Activated CD4-positive, alpha-beta T cell treated with anti-CD3 and anti-CD28 coated beads, Interleukin-2, amount 10 ng/mL, durations not matched to agents 24 days and 14 days (primary cell): ENCODE measurements at places on chromosomes 1 and 21. TPM values are rescaled to one million over a fixed set of nuclear protein-coding genes. Genes with fewer than 3 reads are reported as not detected.

DMBX1 gene
- total RNA-seq: 0.07 TPM in 1 of 2 replicates, not detected in the other

OR6N1 gene
- not detected in 2 replicates for total RNA-seq

FASLG gene
- total RNA-seq: 54.4 and 55.9 TPM in 2 replicates

SORT1 gene
- 1.2 and 1.4 TPM in 2 replicates for total RNA-seq

HTR6 gene
- total RNA-seq: not detected in 2 replicates

NEK2 gene
- 18.0 and 18.2 TPM in 2 replicates for total RNA-seq

CELA2B gene
- total RNA-seq: not detected in 2 replicates

MAP3K7CL gene
- 4.0 and 4.3 TPM in 2 replicates for total RNA-seq

GADD45A gene
- 33.4 and 36.7 TPM in 2 replicates for total RNA-seq

FLG2 gene
- not detected in 2 replicates for total RNA-seq

C1orf35 gene
- 27.5 and 33.0 TPM in 2 replicates for total RNA-seq

DCAF8 gene
- 117 and 121 TPM in 2 replicates for total RNA-seq

SPRR2F gene
- not detected in 2 replicates for total RNA-seq

GRCh38 chr1:77100875-77101274 is 118.4 kb downstream of the PIGK start:
- DNase-seq: no peak

DNA sequence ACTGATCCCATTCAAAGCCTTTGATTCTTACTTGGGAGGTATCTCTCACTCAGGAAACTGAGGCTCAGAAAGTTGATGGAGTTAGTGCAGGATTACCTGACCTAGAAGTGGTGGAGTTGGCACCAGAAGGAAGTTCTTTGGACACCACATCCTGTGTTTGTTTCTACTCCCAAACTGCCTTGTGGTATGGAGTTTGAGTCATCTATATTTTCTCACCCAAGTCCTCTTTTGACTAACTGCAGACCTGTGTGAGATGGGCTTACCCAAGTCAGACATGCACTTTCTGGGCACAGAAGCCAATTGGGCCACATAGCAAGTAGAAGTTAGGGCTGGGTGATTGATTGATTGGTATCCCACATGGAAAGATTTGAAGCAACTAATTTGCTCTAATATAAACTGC is 36.1 kb downstream of the FGGY start:
- peak; percentile 76 for DNase-seq

DNA sequence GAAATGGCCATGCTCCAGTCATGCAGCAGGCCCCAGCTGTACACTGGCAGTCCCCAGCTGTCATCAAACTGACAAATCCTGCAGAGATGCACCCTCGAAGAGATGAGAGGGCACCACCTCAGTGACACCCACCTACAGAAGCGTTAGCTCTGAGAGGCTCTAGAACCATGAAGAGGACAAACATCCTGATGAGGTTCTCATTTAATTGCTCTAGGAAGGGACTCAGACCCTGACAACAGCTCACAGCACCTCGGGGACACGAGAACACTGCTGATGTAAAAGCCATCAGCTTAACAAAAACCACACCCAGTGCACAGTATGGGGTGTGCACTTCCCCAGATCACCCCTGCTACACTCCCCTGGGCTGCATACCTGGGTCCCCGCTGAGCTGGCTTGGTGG is 3.4 kb downstream of the ZNF496 start:
- no peak for DNase-seq

DNA sequence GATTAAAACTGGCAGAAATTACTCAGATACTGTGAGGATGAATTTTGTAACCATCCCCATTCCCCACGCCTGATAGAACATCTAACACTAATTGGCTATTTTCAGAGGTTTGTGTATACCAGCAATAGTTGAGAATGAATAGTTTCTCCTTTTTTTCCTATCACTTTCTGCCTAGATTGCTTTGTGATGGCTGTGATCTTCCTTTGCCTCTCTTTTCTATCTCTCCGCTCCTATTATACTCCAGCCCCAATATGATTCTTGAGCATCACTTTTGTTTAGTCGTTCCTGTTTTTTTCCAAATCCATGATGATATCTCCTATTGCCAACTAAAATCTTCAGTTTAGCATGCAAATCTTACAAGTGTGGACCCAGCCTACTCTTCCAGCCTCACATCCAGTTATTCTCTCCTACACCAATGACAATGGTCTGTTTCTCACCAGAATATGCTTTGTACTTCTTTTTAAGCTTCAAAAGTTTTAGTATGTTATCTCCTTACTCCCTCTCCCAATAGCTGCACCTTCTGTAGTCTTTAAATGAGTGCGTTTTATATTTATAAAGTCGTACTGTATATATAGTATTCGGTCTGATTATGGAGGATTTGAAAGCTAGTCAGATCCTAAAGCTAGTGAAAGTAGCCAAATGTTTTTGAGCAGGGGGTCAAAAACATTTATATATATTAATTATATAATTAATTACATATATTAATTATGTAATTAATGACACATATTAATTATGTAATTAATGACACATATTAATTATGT is 25.2 kb downstream of the MAGI3 start:
- no peak for DNase-seq

GRCh38 chr1:34750610-34751009 is 4.2 kb upstream of the GJB5 start:
- no peak for DNase-seq

- DNase-seq: peak; percentile 83
Measured at GRCh38 chr1:9654834-9655723, 3.5 kb downstream of the PIK3CD start.

DNA sequence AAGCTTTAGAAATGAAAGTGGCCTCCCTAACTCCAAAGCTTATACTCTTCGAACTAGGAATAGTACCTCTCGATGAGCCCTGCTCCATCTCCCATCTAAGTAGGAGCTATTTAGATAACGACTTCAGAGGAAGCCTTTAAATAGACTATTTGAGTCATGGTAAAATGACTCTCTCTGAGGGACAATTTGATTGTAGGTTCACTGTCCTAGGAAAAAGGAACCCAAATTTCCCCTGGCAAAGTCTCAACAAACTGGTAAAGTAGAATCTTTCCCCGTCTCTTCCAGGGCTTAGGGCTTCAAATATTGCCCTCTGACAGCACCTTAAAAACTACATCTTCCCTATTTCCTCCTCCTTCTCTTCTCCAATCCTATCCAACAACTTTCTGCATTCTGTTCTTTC is 2.0 kb upstream of the FCER1A start:
- no peak for DNase-seq

GRCh38 chr1:211037095-211037494 is 96.9 kb downstream of the KCNH1 start:
- DNase-seq: no peak

GRCh38 chr1:163291461-163291860 is 30.3 kb upstream of the NUF2 start:
- no peak for DNase-seq

DNA sequence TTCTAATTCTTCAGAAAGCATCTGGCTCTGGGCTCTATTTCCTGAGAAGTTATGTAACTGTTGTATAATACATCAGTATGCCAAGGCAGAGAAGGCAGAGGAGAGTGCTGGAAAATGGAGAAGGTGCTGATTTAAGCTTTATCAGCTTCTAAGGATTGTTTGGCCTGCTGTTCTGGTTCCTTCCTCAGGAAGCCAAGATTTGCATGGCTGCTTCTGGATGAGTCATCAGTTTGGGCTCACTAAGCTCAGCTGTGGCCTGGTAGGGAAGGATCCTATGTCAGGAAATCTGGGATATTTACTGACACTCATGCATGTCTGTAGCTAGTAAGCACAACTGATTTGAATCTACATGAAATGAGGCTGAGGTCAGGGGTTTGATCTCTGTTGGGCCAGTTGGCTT is 73.2 kb upstream of the ADGRL4 start:
- no peak for DNase-seq

DNA sequence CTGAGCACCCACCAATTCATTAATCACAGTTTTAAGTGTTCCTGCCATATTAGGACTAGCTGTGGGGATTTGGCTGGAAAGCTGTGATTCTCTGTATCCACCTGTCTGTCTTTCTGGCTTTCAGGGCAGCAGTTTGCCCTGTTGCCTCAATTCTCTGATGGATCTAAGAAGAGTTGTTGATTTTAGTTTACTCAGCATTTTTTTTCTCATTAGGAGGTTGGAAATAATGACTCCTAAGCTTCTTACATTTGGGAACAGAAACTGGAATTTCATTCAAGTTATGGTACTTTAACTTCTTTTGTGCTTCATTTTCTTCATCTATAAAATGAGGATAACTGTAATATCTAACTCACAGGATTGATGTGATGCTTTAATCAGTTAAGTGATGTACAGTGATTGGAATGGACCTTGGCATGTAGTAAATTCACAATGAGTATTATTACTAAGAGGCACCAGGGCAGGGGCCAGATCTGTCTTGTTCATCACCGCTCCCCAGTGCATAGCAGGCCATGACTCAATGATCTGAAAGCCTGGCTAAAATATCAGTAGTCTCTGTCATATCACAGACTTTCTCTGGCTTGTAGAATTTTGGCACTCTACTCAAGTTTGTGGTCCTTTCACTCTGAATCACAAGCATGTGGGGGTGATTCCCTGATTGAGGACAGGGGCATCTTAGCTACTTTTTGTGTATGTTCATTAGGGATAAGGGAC is 51.4 kb upstream of the GREM2 start:
- DNase-seq: no peak

GRCh38 chr1:227136210-227136820 is 182.0 kb downstream of the CDC42BPA start:
- DNase-seq: no peak

DNA sequence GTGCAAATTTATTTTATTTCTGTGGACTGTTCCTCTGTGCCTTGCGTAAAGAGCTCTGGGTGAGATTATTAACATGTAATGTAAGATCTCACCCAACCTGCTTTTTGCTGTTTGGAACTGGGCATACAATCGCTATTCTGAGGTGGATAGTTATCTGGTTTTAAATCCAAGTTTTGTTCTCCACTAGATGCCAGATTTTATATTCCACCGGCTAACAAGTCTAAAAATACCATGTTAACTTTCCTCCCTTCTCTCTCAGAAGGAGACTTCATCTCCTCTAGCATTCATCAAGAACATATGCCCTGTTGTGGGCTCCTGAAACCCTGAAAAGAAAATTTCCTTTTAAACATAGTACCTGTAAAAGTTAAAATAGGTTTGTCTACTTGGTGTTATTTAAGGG is 56.4 kb downstream of the C1orf21 start:
- no peak for DNase-seq

DNA sequence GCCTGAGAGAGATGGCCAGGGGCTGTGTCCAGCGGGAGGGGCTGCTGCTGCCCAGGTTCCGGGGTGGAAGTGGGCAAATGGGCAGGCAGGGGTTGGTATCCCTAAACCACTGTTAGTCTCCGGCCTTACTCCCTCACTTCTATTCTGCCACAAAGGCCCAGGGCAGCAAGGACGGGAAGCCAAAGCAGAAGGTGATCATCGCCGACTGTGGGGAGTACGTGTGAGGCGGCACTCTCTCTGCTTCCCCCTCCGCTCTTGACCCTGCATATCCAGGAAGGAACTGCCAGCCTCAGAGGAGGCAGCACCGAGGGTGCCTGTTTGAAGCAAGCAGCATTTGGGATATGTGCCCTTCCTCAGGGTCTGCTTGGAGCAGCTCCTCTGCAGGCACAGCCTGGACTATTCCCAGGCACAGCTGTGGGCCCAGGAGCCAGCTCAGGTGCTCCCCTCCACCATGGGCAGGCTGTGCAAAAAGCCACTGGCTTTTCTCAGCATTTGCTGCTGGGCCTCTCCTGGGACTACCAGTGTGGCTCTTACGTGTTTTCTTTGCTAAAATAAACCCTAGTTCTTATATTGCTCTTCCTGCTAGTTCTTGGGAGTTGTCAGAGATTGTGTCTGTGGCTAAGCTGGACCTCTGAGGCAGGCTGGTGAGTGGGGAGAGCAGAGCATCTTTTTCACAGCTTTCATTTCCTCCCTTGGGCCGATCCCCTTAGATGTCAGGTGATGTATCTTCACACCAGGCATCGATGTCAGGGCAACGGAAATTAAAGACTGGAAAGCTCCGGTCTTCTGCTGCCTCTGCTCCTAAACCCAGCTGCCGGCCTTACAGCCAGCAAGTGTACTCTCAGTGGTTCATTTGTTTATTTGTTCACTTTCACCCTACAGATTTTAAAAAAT is 14.7 kb downstream of the PPIE start:
- no peak for DNase-seq

- DNase-seq: no peak
Measured at GRCh38 chr1:30328100-30328370, 395.4 kb downstream of the MATN1 start.

DNA sequence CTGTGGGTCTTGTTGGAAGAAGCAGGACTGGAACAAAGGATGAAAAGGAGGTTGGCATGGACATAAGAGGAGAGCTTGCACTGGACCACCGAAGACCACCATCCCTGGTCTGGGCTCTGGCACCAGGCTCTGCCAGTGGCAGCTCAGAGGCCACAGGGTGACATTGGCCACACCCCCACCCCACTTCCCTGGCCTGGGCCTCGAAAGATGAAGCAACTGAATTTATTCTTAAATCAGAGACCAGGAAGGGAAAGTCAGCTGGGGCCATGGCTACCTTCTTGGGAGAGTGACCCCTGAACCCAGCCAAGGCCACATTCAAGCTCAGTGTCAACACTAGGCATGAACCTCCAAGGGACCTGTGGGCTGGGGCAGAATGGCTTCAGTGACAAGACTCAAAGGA is 4.0 kb downstream of the KLHDC7A start:
- no peak for DNase-seq
